Cerebellar cortex (tissue), 1 donor: ENCODE measurements at places on chromosomes 11 and 22.

DNA sequence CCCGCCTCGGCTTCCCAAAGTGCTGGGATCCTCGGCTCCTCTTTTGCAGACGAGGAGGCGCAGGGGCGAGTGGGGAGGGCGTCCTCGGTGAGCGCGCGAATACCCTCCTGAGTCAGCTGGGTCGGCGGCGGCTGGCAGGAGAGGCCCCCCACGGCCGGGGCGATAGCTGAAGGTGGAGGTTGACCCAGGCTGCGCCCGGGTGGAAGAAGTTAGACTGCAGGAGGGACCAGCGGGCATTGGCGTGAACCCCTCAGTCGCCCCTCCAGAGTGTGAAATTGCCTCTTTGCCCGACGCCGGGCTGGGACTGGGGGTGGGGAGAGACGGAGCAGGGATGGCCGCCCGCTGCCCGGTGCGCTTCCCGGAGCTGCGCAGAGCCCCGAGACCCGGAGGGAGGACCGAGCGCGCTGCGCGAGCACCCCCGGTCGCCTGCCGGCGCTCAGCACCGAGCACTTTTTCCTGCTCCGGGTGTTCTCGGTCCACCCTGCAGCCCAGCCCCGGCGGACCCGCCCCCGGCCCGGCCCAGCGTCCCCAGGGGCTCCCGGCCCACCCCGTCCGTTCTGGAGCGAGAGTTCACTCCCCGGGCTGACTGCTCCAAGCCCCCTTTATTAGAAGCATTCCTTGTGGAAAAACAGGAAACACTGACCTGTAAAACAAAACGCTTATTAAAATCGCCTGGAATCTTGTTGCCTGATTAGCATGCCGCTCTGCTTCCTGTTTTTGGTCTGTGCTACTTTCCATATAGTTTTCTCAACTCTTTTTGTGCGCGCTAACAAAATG is 13.7 kb upstream of the CPT1A start:
- DNase-seq = no peak

GRCh38 chr22:41038732-41039131 is 53.7 kb upstream of the EP300 start:
- DNase-seq = no peak

DNA sequence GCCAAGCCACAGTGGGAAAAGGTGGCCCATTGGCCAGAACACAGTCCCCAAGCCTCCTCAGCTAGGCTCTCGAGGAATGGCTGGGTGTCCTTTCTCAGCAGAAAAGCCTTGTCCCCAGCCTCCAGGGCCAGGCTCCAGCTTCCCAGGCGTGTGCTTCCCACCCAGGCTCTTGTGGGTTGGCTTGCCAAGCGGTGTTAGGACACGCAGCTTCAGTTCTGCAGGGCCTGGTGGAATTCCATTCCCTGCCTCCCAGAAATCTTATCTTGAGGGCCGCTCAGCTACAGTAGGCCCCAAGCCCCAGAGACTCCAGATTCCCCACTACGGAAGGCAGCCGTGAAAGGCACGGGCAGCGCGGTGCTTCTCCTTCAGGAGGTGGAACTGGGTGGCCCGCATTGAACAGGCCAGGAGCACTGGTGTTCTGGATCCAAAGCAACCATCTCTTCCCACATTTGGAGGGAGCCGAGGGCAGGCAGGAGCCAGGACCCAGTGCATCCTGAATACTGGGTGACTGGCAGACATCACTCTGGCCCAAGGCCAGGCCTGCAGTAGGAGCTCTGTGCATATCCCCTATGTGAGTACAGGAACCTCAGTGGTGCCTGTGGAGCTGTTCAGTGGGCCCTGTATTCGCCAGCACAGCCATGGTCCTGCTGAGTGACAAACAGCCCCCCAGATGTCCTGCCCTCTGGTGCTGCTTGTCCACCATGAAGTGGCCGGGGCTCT is 16.7 kb upstream of the KCNQ1OT1 start:
- no peak for DNase-seq

DNA sequence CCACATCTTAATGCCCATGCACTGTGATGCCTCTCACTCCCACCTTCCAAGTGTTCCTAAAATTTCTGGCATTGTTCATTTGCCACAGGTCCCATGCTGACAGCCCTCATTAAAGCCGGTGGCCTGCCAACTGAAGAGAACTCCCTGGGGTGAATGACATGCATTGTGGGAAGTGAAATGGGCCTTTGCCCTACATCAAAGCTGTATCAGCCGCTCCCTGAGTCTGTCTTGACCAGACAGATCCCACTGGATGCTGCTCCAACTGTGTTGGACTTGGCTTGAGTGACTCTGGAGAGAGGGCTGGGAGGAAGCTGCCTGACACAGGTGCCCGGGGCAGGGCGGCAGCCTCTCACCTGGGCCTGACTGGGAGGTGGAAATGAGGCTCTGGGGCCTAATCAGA is 8.8 kb upstream of the SEC14L4 start:
- DNase-seq = peak; percentile 34

GRCh38 chr11:105548359-105548758 is 61.5 kb upstream of the GRIA4 start:
- DNase-seq = no peak

DNA sequence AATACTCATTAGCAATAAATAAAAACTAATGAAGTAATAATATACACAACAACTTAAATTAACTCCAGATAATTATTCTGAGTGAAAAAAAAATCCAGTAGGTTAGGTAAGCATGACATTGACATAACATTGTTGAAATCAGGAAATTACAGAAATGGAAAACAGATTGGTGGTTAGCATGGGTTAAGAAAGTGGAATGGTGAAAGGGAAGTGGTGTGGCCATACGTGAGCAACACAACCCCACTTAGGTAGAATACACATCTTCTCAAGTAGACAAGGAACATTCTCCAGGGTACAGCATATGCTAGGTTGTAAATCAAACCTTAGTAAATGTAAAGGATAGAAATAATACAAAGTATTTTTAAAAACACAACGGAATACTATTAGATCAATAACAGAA is 30.2 kb upstream of the CLTCL1 start:
- DNase-seq = no peak

GRCh38 chr11:62418733-62419132 is at the start of gene SCGB1A1:
SCGB1A1 (plus strand) TSS chr11:62419033; CDS start chr11:62419096, 63 bp downstream.
- no peak for DNase-seq

- no peak for DNase-seq
Measured at GRCh38 chr11:14657841-14658240, 14.2 kb downstream of the PDE3B start.

DNA sequence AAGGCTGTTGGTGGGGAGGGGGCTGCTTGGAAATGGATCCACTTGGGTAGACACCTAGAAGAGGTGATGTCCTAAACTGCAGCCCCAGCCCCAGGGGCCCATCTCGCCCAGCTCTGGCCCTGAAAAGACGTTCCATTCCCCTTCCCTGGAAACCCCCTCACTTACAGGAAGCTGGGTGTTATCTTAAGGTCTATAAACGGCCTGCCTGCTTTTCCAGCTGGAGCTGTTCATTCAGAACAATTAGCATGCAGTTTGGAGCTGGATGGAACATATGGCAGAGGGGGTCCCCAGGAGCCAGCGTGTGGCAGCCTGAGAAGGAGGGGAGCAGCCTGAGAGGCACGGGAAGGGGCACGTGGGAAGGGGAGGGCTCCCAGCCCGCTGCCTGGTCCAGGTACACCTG is 139.6 kb downstream of the PKNOX2 start:
- DNase-seq = no peak

DNA sequence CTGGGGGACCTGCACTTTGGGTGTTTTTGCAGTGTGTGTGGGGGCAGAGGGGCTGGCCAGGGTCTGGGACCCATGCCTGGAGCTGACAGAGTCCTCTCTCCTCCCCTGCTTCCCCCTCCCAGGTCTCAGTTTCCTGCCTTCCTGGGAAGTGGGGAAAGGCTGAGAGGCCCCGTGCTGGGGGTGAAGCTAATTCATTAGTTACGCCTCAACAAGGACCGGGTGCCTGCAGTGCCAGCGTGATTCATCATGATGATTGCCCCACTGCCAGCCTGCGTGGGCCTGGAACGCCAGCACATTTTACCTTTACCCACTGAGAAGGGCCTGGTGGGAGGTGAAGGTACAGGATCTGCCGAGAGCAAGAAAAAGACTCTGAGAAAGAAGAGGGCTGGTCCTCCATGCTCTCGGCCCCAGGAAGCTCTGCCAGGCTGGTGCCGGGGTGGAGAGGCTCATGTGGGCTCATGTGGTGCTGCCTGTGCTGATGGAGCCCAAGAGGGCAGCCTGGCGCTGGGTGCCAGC is 2.9 kb upstream of the LRRC10B start:
- no peak for DNase-seq

GRCh38 chr11:4511282-4512245 is 29.1 kb downstream of the OR52K1 start:
- no peak for DNase-seq

GRCh38 chr22:30004101-30004500 is 76.2 kb upstream of the HORMAD2 start:
- no peak for DNase-seq

GRCh38 chr11:9639099-9639498 is 24.8 kb upstream of the SWAP70 start:
- DNase-seq = no peak

GRCh38 chr22:31347251-31348008 is 1.3 kb upstream of the PATZ1 start:
- DNase-seq = peak; percentile 82

GRCh38 chr11:86116386-86116726 is 47.5 kb upstream of the PICALM start:
- DNase-seq = no peak

- no peak for DNase-seq
Measured at GRCh38 chr22:25176175-25176574, 23.5 kb upstream of the CRYBB3 start.
